ENCODE measurements at places on chromosomes 2 and 18.

GRCh38 chr2:41488888-41489287, 558.9 kb upstream of the PKDCC start:
- DNase-seq, result no peak

DNA sequence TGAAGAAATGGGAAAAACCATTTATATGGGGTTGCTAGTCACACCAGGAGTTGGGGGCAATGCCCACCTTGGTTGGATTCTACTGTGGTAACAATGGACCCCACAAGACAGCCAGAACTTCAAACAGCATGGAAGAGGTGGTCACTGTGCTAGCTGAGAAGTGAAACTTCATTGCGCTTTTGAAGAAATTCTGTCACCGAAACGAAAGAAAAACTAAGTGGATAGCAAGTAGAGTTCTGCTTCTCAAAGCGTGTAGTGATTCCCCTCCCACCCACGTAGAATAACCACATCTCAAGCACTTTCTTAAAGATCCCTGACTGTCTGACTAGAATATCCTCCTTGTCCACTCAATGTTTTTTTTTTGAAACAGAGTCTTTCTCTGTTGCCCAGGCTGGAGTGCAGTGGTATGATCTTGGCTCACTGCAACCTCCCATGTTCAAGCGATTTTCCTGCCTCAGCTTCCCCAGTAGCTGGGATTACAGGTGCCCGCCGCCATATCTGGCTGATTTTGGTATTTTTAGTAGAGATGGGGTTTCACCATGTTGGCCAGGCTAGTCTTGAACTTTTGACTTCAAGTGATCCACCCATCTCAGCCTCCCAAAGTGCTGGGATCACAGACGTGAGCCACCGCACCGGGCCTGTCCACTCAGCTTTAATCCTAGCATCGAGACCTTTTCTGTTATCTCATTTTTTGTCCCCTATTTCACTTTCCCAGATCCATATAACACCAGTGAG, 30.1 kb upstream of the CCL20 start:
- DNase-seq, result no peak

DNA sequence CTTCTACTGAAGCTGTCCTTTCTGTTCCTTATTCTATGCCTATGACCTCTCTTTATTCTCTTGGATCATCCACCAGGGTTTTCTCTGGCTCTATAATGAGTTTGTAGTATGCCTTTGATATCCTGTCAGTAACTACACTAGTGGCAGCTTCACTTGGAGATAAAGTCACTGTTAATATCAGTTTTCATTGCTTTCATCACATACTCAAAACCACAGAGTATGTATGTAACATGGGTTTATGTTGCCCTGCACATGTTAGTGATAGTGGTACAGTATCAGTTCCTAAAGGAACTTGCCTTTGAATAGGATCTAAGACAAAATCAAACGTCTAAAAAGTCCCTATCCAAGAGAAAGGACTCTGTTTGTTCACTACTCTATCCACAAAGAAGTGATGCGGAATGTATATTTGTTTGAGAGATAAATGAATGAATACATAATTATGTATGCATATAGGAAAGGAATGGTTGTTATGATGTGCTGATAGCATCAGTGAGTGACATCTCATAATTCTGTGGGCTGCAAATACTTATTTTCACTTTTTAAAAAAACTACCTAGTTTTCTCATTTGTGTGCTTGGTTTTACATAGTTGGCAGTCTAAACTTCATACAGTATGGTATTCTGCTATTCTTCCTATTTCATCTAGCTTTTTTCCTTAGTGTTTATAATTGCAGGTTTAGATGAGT, 45.1 kb downstream of the TET3 start:
- DNase-seq, result no peak

DNA sequence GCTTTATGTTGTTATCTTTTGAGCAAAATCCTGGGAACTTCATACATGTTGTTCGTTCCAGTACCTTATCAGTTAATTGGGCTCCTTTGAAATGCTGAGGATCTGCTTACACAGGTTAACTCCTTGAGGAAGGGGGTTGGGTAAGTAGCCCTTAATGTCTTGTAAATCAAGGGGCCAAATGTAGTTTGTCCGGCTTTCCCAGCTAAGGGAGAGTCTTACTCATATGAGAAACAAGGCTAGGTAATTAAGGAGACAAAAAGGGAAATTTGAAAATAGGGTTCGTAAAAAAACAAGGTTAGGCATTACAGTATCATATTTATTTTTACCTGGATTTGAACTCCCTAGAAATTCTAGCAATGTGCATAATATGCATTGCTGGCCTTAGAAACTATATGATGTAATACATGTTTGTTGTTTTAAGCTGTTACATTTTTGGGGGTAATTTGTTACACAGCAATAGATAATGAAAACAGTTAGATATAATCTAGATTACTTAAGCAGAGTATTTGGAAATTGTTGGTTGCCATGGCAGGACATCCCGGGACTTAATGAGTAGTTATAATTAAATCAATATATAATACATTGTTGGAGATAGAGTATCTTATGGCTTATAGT, 30.9 kb upstream of the RNF149 start:
- DNase-seq, result no peak

DNA sequence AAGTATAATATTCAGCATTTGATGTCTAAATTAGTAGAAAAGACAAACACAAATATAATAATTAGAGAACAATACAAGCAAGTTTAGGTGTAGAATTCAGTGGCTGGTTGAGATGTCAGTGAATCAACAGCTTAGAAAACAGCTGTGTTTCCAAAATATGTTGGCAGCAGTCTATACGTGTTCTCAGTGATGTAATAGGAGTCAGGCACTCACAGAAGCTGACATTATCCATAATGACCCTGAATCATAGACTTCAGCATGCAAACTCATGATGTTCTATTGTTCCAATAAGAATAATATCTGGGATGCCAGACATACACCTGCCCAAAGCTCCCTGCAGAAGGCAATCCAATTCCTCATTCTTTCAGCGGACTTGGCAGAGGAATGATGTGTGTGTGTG, 164.7 kb downstream of the SLC8A1 start:
- DNase-seq, result no peak

DNA sequence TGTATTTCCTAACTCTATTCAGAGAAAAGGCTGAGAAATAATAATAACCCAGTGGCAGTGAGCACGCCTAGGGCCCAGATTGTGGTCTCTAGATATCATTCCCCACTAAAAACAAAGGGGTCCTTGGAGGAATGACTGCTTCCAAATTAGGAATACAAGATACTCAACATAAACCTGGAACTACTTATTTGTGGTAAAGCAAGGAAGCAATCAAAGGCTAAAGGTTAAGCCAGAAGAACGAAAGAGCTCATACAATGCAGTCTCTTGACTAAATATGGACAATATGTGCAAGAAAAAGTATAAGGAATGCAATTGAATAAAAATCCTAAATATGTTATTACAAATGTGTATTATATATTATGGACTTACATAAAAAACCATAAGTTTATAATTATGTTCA, 253.5 kb upstream of the NRP2 start:
- no peak for DNase-seq

DNA sequence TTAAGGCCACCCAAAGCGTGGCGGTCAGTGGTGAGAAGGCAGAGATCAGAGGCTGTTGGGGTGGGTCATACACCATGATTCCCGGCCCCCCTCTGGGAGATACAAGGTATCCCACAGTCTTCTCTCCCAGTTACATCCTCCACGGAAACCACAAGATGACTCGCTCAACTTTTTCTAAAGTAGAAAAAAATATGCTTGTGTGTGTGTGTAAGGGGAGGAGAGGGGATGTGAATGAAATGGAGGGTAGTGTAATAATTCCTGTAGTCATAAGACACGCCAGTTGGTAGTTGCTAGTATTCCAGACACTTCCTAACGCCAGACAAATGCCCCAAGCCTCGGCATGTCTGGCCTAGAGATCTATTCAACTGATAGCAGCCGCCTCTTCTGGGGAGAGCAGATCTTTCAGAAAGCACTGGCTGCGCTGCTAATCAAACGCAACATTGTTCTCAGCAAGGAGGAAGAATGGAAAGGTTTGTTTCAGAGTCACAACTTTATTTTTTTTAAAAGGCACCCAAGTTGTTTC, 143.5 kb downstream of the TGIF1 start:
- DNase-seq, result peak; percentile 14

DNA sequence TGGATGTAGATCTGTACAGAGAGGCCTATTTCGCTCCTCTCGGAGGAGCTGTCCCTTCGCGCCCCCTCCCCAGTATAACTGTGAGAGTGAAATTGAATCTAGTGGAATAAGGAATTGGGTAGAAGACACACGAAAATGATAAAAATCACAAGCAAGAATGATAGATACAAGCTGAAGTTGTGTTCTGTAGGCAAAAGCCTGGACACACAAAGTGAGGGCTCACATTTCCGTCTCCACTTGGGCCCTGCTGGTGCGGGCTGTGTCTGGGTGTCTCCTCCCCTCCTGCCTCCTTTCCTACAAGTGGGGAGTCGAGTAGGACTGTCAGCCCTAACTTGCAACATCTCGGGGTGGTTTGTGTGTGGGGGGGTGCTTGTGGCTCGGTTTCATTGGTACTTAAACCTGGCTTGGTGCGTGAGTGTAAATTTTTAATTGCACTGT, 457 bp upstream of the SP9 start:
- no peak for DNase-seq

GRCh38 chr2:224260372-224261020, 141.4 kb downstream of the FAM124B start:
- DNase-seq, result no peak

DNA sequence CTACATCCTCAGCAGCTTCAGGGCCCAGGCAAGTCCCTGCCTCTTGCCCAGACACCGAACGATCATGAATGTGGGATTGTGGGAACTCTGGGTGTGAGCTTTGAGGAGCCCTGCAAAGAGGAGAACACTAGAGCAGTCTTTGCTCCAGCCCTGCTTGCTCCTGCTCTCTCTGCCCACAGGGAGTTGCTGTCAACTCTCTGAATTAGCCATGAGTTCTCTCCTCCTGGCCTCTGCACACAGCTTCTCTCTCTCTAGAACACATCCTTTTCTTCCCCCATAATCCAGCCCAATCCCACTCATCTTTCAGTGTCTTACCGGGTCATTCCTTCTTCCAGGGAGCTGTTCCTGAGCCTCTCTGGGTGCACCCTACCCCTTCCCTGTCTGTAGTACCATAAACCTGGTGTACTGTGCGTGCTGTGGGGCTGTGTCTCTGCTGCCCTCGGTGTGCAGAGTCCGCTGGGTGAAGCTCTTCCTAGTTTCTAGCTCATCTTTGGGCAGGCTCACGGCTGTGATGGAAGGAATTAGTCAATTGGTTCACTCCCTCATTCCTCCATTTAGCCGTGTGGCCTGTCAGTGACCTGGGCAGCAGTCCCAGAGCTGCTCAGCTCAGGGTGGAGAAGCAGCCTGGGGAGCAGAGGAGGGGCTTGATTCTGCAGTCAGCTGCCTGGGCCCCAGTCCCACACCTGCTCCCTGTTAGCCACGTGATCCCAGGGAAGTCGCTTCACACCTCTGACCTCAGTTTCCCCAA, 132.9 kb upstream of the HDAC4 start:
- DNase-seq, result no peak

- DNase-seq, result no peak
Measured at GRCh38 chr2:158412206-158412605, 44.3 kb downstream of the CCDC148 start.

- no peak for DNase-seq
Measured at GRCh38 chr18:27110319-27110718, 74.8 kb downstream of the CHST9 start.

DNA sequence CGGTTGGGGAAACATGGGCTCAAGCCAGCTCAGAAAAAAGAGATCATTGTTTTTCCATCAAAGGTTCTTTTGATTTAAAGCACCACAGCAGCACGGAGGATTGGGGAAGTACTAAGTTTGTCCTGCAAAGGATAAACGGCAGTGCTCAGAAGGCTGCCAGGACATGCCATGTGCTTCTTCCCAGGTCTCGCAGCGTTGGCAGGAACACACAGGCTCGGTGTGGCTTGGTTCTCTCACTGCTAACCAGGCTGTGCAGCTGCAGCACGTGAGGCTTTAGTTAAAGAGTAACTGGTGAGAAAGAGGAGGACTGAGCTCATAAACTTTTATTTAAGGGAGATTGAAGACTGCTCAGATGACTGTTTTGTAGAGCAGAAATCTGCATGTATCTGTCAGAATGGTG, 264.3 kb downstream of the TSN start:
- DNase-seq, result no peak

GRCh38 chr2:171910494-171910893, 11.8 kb upstream of the HAT1 start:
- DNase-seq, result no peak

- DNase-seq, result no peak
Measured at GRCh38 chr2:17540813-17541530, 476 bp downstream of the VSNL1 start.

- DNase-seq, result no peak
Measured at GRCh38 chr18:63022429-63023022, 297.0 kb downstream of the BCL2 start.

DNA sequence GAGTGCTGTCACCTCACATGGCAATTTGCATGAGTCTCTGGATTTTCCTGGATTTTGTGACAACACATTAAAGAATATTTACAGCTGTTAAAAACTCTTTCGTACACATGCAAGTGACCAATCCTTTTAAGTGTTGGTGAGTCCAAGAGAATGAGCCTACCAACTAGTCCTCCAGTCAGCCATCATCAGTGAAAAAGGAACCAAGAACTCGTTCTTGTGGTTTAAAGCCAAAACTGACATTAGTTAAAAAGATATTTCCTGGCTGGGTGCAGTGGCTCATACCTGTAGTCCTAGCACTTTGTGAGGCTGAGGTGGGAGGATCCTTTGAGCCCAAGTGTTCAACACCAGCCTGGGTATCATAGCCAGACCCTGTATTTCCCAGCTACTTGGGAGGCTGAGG, 215.4 kb upstream of the ITGA4 start:
- DNase-seq, result no peak

GRCh38 chr2:53793261-53793660, 6.4 kb downstream of the ERLEC1 start:
- DNase-seq, result no peak

DNA sequence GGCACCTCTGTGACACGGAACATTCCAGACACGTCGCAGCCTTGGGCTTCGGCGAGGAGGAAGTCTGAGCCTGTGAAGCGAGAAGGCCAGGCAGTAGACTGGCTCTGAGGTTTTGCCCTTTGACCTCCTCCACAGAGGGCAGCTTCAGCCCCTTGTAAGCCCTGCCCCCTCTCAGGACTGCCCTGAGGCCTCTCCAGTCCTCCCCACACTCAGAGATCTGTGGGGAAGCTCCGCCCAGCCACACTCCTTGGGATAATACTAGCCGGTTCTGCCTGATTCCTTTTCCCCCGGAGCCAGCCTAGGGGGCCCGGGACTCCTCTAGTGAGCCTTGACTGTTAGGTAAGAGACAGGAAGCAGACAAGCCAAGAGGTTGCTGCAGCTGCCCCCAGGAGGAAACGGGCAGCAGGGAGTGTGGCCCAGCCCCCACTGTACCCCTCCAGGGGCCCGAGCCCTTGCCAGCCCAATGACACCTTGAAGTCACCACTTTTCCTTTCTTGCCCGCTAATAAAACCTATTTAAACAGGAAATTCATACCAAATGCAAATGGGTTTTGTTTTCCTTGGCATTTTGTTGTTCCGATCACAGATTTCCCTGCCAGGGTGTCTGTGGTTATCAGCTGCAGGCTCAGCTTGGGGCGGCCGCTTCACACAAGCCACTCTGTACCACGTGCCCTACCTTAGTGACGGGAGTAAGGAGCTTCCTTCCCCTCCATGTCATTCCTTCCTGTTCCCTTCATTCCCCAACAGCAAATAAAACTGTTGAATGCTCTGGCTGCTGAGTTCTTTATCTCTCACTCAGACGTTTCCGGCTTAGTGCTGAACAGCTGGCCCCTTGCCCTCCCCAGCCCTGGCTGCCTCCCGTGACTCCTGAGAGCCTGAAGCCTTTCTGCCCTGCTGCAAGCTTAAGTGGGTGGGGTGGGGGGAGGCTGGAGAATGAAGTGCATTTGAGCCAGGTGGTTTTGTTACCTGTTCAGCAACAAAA, 124.7 kb downstream of the CABLES1 start:
- no peak for DNase-seq
